CD4-positive, alpha-beta T cell treated with Interleukin-15 for 1 hour (primary cell): ENCODE measurements at places on chromosomes 11 and 22.

GRCh38 chr22:43697894-43698293, 114.2 kb downstream of the EFCAB6 start:
- no peak for DNase-seq

DNA sequence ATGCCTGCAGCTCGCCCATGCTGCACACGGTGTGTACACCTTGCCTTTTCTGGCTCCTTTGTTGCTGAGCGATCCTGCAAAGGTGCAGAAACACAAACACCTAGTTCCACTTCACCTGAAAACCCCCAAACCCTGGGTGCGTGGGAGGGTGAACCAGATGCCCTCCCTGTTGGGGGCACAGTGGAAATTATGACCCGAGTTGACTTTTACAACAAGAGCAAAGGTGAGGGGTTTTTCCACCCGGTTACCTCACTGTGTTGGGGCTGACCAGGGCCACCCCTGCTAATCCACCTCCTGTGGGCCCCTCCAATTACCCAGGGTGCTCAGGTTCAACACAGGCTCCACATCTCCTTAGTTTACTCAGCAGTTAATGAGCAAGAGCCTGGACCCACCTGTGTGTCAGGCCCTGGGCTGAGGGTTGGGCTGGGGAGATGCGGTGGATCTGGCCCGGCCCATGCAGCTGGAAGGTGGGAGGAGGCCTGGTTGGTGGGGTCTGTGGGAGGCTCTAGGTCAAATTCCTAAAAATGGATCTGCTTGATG, 42.1 kb downstream of the LRRC32 start:
- DNase-seq = peak; percentile 39

GRCh38 chr11:63839508-63840355, 822 bp downstream of the MARK2 start:
- peak; percentile 25 for DNase-seq

GRCh38 chr11:42003801-42004200, 544.3 kb upstream of the LRRC4C start:
- DNase-seq = no peak

DNA sequence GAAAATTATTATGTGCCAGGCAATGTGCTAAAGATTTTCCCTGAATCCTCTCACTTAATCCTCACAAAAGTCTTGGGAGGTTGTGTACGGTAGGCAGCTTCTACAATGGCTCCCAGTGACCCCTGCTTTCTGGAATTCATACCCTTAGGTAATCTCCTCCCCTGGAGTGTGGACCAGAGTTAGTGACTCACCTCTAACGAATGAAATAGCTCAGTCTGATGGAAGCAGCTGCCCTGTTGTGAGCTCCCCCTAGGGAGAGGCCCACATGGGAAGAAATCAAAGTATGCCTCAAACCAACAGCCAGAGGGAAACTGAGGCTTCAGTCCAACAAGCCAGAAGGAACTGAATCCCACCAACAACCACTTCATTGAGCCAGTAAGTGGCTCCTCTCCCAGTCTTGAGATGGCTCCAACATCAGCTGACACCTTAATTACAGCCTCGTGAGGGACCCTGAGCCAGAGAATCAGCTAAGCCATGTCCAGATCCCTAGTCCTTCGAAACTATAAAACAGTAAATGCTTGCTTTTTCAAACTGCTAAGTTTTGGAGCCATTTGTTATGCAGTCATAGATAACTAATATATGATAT, 98.9 kb upstream of the ISX start:
- DNase-seq = no peak

DNA sequence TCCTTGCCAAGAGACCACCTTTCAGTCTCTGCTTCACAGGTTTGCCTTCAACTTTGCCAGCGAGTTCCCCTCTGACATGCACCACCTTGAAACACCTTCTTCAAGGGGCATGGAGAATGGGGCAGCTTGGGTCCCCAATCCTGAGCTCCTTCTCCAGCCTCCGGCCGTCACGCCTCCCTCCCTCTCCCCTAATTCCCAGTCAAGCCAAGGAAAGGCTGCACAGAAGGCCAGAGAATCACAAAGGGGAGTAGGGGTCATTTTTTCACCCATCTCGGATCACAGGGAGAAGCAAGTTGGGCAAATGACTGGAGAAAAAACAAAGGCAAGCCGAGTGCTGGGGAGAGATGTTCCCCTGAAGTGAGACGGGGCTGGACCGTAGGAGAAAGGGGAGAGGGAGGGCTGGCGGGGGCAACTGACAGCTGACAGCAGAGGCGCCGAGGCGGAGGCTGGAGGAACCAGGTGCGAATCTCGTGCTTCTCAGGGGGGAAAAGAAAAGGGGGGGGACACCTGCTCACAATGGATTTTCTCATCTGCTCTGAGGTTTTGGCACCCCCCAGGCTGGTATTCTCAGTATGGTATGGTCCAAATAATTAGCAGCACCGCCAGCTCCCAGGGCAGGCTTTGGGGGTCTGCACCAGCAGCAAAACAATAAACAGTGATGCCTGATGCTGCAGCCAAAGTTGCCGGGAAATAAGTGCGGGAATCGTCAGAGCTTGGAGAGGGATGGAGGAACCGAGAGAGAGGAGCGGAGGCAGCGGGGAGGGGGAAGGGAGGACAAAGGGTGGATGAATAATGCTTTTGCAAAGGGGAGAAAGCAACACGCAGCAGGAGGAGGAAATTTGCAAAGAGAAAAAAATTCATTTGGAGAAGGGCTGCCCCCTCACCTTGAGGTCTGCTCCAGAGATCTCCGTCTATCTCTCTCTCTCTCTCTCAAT, 644 bp downstream of the YPEL4 start:
- no peak for DNase-seq

- no peak for DNase-seq
Observed at GRCh38 chr11:28038775-28039174, 69.2 kb downstream of the KIF18A start.

GRCh38 chr22:30324014-30324730, 2.6 kb downstream of the TBC1D10A start:
- peak; percentile 34 for DNase-seq

DNA sequence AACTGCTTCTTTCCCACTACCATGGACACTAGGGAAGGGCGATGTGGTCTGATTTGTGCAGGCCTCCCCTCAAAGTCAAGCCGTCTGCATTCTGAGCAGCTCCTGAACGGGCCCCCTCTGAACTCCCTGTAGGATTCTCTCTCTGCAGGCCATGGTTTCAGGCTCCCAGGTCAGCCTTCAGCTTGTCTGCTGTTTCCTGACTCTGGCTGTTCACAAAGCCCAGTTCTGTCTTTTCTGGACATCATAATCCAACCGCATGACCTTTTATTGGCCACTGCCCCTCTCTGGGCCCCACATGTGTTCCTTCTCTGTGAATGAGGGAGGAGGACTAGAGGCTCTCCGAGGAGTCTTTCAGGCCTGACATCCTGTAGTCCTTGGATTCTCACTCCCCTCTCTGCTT, 161.0 kb downstream of the FEZ1 start:
- DNase-seq = no peak

DNA sequence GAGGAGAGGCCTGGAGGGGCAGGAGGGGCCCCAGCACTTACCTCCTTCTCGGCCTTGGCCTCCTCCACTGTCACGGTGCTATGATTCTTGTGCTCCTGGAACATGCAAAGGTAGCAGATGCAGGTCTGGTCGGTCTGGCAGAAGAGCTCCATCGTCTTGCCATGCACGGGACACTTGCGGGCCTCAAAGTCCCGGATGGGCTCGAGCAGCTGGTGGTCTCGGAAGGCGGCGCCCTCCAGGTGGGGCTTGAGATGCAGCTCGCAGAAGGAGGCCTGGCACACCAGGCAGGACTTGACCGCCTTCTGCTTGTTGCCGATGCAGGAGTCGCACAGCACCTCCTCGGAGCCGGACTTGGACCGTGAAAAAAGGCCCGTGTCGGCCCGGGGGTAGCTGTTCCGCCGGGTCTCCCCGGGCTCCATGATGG, 714 bp downstream of the TRIM29 start:
- DNase-seq = no peak

- no peak for DNase-seq
Observed at GRCh38 chr22:31199187-31199586, 12.9 kb upstream of the LIMK2 start.

GRCh38 chr11:74602637-74603556, 10.5 kb downstream of the POLD3 start:
- no peak for DNase-seq

GRCh38 chr22:42419243-42419881, 12.8 kb downstream of the NFAM1 start:
- no peak for DNase-seq

DNA sequence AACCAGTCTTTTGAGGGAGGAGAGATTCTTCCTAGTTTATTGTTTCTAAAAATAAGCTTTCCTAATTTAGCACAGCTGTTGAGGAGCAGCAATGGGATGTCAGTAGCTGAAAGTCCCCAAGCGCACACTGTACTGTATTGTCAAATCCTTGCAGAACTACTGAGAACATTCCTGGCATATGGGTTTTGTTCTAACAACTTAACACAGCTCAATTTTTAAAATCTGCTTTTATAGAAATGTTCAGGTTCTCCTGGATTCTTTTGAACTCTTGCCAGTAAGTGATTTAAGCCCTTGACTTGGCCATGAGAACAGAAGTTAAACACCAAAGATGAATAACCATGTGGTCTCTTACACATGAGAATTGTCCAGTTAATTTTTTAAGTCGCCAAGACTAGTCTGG, 218.6 kb downstream of the FAT3 start:
- DNase-seq = no peak
